ENCODE measurements at places on chromosomes 2 and 18.

- DNase-seq = no peak
Observed at GRCh38 chr2:45723857-45724256, 72.4 kb downstream of the PRKCE start.

- no peak for DNase-seq
Observed at GRCh38 chr2:162710287-162710890, 128.2 kb downstream of the KCNH7 start.

DNA sequence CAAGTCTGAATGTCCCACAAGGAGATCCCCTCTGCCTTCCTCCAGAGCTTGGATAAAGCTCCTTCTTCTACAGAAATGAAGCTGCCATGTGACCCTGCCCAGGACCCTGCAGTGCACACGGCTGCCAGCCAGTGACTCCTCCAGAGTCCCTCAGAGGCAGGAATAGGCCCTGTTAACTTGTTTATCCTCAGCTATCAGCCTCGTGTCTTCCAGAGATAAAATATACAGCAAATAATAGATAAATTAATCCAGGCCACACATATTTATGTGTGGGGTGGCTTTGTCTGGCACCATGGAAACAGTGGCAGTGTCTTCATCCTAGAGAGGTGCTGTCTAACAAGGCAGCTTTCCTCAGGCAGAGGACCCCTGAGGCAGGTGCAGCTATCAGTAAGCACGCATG lies 66.7 kb downstream of the TMEM18 start:
- no peak for DNase-seq

DNA sequence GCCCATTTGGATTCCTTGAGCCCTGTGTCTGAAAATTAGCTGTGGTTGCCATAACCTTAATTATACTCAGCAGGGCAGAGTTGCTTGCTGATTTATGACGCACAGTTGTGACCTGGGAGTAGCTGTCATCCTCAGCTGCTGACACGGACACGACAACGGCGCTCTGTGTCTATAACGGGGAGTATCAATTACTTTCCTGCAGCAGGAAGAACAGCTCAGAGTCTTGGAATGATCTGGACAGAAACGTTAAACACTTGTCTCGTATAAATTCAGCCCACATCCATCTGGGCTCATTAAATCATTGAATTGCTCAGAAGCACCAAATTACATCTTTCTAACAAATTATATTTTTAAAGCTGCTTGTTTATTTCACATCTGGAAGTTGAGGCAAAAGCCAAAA lies 116.3 kb downstream of the SEPTIN10 start:
- no peak for DNase-seq

- no peak for DNase-seq
Observed at GRCh38 chr18:10457767-10458166, 3.3 kb downstream of the APCDD1 start.

DNA sequence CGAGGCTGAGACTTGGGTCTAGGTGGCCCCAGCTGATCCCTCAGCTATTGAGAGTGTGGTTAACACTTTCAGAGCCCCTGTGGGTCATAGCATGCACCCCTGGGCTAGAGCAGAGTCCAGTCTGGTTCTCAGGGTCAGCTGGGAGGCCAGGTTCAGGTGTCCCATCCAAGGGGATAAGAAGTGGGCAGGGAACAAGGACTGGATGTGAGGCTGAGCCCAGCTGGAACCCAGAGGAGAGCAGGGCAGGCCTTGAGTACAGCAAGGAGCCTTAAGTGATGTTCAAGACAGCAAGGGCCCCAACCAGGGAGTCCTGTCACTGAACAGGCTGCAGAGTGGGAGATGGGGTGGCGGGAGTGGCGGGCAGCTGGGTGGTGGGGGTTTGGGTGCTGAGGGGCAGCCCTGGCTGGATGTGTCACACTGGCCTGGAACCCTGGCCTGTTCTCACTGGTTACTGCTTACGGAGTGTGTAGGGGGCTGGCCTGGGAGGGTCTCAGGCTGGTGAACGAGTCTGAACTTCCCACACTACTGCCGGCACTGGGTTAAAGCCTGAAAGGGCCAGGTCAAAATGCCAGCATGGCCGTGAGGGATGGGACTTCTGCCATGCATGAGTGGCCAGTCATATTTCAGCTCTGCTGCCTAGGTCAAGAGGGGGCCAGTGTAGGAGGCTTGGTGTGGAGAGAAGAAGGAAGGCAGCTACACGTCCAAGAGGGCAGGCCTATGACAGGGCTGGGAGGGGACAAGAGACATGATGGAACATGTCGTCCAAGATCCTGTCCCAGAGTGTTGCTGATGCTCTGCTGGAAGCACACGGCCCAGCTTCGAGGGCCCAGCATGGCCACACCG lies 13.6 kb downstream of the TMEM185B start:
- no peak for DNase-seq

- no peak for DNase-seq
Observed at GRCh38 chr2:207805566-207806226, 36.0 kb upstream of the FZD5 start.
